ENCODE measurements at places on chromosomes 5 and 9. TPM values are rescaled to one million over a fixed set of nuclear protein-coding genes. Genes with fewer than 3 reads are reported as not detected.

DNA sequence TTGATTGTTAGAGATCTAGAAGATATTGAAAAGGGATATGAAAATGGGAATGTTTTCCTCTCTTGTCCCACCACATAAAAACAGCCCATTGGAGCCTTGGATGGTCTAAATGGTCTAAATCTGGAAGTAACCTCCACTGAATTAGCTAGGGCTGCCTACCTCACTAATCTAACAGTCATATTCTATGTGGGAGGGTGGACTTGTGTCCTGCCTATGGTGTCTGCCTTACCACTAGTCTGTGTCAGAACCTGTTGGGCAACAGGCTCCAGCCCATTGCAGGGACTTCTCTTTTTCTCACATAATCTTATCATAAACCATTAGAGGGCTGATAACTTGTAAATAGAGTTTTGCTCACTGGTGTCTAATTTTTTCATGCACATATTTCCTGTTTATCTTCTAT is 548.8 kb upstream of the CDH18 start:
- DNase-seq: no peak

- DNase-seq: no peak
Observed at GRCh38 chr5:54671681-54672080, 154.1 kb downstream of the SNX18 start.

Gene VAV2
- 9.1 TPM for total RNA-seq

DNA sequence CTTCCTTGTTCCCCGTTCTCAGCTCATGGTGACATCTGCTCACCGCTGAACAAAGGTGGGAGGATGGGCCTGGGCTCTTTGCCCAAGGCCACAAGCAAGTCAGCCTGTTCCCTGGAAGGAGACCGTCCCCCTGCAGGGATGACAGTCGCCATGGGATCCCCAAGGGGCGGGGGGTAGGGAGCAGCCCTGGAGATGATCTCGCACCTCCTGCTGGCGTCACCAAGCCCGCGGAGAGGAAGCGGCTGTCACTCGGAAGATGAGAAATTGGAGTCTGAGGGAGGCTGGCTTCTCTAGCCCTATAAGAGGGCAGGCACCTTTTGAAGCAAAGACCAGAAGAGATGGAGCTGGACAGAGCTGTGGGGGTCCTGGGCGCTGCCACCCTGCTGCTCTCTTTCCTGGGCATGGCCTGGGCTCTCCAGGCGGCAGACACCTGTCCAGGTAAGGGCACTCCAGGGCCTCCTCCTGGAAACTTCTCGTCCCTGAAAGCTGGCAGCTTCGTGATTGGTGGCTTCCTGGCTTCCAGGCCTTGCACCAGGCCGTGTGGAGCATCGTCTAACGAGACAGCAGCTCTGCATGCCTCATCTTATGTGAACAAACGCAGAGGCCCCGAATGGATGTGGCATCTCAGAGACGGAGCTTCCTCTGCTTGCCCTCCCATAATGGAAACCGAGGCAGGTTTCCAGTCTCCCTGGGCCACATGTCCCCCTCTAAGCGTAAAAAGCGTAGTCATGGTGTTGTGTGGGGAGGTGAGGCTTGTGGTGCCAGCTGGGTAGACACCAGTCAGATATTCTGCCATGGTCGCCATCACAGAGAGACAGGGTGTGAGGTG is at the start of gene FCN2:
Gene FCN2 (plus strand): TSS at position 327 of the 829 bp plus-strand sequence. CDS start 12 bp downstream, at position 339.
- no peak for DNase-seq

DNA sequence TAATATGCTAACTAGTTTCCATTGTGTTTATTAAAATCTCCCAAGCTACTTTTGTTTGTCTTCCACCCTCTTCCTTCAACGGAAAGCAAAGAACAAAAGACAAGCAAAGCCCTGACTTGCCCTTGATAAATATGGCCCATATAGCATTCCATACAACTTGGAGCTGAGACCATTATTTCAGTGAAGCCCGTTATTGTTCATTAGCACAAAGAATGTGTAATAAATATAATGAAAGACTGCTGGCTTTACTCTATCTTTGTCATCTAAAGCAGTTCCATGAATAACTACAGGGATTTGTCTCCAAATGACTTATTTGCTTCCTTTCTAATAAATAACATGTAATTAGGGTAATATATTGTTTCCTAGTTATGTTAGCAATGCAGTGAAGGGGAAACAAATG is 270.7 kb upstream of the TLE4 start:
- DNase-seq: no peak

DNA sequence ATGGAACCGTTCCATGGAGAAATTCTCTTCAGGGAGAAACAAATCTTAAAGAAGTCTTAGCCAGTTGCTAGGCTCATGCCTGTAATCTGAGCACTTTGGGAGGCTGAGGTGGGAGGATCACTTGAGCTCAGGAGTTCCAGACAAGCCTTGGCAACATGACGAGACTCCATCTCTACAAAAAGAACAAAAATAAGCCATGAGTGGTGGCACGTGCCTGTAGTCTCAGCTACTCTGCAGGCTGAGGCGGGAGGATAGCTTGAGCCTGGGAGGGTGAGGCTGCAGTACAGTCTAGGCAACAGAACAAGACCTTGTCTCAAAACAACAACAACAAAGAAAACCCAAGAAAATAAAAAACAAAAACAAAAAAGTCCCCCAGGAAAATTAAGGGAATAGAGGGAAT is 8.2 kb downstream of the HSPB3 start:
- DNase-seq: no peak

Gene CCL27
- 0.64 TPM for total RNA-seq

GRCh38 chr5:132369007-132369473 is 470 bp upstream of the SLC22A5 start:
- no peak for DNase-seq

GRCh38 chr5:134053840-134054338 is 49.1 kb upstream of the VDAC1 start:
- no peak for DNase-seq

Gene RANBP3L
- total RNA-seq: not detected

DNA sequence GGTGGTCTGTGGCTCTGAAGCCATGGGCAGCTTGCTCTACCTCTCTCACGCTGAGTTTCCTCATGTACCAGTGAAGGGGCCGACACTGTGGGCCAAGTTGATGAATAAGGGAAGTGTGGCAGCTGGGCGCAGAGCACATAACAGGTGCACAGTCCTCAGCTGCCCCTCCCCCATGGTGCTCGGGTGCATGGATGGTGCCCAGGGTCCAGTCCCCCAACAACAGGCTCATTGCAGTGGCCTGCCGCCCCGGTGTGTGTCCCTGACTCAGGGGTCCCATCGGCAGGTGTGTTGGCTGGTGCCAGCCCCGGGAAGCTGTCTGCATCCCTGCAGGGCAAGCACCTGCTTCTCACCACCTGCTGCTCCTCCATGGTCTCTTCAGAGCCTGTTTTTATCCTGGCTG is 36.6 kb downstream of the COL5A1 start:
- DNase-seq: no peak

Gene GLDC
- 0.96 TPM for total RNA-seq

Gene TMEM215
- total RNA-seq: not detected

Gene DMRT2
- not detected for total RNA-seq
